ENCODE measurements at places on chromosomes 7 and 10.
A peak's percentile ranks its signal among the peaks of the same experiment; 100 is the strongest.

GRCh38 chr10:73088304-73088703 lies 8.4 kb downstream of the P4HA1 start:
- no peak for DNase-seq
- H3K4me1 ChIP-seq, result peaks cover 41% of the 10 kb centered on the region
- H3K27ac ChIP-seq, result peak overlapping the region; percentile 67
- no peaks in the 10 kb centered on the region for H3K36me3 ChIP-seq
- no peak overlapping the region for H3K4me3 ChIP-seq

- peak; percentile 58 for DNase-seq
- H3K4me3 ChIP-seq, result peak overlapping the region; percentile 97
These were observed 2.5 kb downstream of the TCF7L2 start for GRCh38 chr10:112952282-112953173.

DNA sequence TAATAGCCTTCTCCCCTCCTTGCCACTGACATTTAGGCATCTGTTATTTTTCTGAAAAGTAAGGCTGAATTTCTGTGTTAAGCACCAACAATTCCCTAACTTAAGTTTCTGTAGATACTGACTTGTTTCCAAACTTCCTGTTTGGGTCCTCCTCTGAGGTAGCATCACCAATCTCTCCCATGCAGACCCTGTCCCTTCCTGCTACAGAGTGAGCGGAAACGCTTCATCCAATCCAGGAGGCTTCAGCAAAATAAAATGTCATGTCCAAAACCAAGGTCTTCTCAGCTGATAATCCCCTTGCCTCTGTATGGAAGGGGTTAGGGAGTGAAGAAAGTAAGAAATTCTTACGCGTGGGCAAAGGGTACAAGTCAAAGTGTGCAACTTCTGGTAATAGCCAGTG lies 29.9 kb downstream of the XPNPEP1 start:
- H3K27ac ChIP-seq, result no peak overlapping the region
- no peaks in the 10 kb centered on the region for H3K27me3 ChIP-seq
- peaks cover 5% of the 10 kb centered on the region for H3K36me3 ChIP-seq

GRCh38 chr10:103691723-103692435 lies 163.5 kb downstream of the SH3PXD2A start:
- no peaks in the 10 kb centered on the region for H3K36me3 ChIP-seq
- peaks cover 17% of the 10 kb centered on the region for H3K27me3 ChIP-seq
- no peak overlapping the region for H3K4me3 ChIP-seq
- no peak overlapping the region for H3K27ac ChIP-seq

DNA sequence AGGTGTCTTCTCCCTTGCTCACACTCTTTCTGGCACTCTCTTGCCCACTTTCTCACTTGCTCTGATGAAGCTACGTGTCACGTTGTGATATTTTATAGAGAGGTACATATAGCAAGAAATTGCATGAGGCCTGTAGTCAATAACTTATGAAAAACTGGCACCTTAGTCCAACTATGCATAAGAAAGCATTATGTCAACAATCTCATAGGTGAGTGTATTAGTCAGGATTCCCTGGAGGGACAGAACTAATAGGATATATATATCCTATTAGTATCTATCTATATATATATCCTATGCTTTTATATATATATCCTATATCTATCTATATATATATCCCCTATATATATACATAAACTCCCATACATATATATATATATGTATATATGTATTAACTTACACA lies 18.8 kb upstream of the MDFIC start:
- no peak overlapping the region for H3K27ac ChIP-seq
- no peak overlapping the region for H3K4me3 ChIP-seq
- DNase-seq, result no peak
- no peaks in the 10 kb centered on the region for H3K36me3 ChIP-seq
- no peaks in the 10 kb centered on the region for H3K4me1 ChIP-seq

- H3K27ac ChIP-seq, result peak overlapping the region; percentile 81
- H3K4me1 ChIP-seq, result peaks cover 31% of the 10 kb centered on the region
- no peak overlapping the region for H3K4me3 ChIP-seq
- no peaks in the 10 kb centered on the region for H3K27me3 ChIP-seq
- H3K36me3 ChIP-seq, result no peaks in the 10 kb centered on the region
These were observed 192.3 kb downstream of the REEP3 start for GRCh38 chr10:63713191-63714144.

DNA sequence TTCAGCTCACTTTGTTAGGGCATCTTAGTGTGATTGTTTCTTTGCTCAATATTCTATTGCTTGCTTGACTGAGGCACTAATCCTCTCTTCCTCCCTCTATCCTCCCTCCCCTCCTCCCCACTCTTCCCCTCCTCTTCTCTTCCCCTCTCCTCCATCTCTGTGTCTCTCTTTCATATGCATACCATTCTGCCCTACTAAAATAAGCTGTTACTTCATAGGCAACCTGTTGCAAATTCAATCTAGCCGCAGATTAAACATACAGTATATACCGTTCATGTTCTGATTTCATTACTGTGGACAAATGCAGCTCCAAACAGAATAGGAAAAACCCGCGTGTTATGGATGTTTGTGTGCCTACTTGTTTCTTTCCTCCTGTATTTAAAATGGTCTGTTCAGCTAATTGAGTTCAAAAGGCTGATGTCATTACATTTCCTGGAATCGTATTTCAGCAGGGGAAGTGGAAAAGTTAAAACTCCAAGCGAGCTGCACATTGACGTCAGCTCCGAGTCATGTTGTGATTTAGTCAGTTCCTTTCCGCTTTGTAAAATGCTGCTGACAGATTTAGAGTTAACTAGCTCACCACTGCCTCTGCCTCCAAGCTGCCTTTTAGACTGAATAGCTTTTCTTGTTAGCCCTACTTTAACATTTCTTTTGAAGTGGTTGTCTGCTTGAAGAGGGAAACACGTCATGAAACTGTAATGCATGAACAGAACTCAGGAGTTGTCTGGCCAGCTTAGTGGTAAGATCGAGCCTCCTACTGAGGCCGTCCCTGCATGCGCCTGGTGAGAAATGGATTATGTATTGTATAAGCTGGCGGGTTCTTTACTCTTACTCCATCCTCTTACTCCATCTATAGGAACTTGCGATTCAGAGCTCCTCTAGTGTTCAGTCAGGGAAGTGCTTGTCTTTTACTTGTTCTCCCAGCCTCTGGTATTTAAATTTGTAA lies 69.0 kb downstream of the CREM start:
- peak; percentile 88 for DNase-seq
- H3K4me3 ChIP-seq, result peak overlapping the region; percentile 47
- H3K27ac ChIP-seq, result peak overlapping the region; percentile 95
- no peaks in the 10 kb centered on the region for H3K27me3 ChIP-seq
- H3K36me3 ChIP-seq, result peaks cover 4% of the 10 kb centered on the region

- H3K36me3 ChIP-seq, result peaks cover 5% of the 10 kb centered on the region
- H3K27me3 ChIP-seq, result no peaks in the 10 kb centered on the region
- peak overlapping the region; percentile 98 for H3K4me3 ChIP-seq
- no peak for DNase-seq
- peaks cover 24% of the 10 kb centered on the region for H3K4me1 ChIP-seq
These were observed 2.0 kb downstream of the BAZ1B start for GRCh38 chr7:73519867-73520672.

- DNase-seq, result no peak
- H3K4me1 ChIP-seq, result no peaks in the 10 kb centered on the region
- no peaks in the 10 kb centered on the region for H3K36me3 ChIP-seq
- H3K27me3 ChIP-seq, result peaks cover 8% of the 10 kb centered on the region
These were observed 41.7 kb downstream of the FAS start for GRCh38 chr10:89032141-89032891.

GRCh38 chr7:131974671-131975070 lies 418.2 kb upstream of the PODXL start:
- no peaks in the 10 kb centered on the region for H3K4me1 ChIP-seq
- no peak for DNase-seq
- H3K4me3 ChIP-seq, result no peak overlapping the region
- no peak overlapping the region for H3K27ac ChIP-seq

- H3K27me3 ChIP-seq, result no peaks in the 10 kb centered on the region
- no peak overlapping the region for H3K4me3 ChIP-seq
- H3K4me1 ChIP-seq, result no peaks in the 10 kb centered on the region
- no peaks in the 10 kb centered on the region for H3K36me3 ChIP-seq
- H3K27ac ChIP-seq, result no peak overlapping the region
These were observed 265.8 kb upstream of the SEMA3D start for GRCh38 chr7:85452674-85453073.

GRCh38 chr7:65373608-65374351 lies at the start of gene ZNF92:
Gene ZNF92, plus strand, starts transcription at chr7:65373855. Its CDS starts 143 bp downstream, at chr7:65373998.
- H3K4me3 ChIP-seq, result peak within 1 kb of the TSS; percentile 93
- peak; percentile 97 for DNase-seq
- peaks cover 4% of the 10 kb centered on the region for H3K36me3 ChIP-seq
- peak within 1 kb of the TSS; percentile 98 for H3K27ac ChIP-seq
- no peaks in the 10 kb centered on the region for H3K27me3 ChIP-seq

DNA sequence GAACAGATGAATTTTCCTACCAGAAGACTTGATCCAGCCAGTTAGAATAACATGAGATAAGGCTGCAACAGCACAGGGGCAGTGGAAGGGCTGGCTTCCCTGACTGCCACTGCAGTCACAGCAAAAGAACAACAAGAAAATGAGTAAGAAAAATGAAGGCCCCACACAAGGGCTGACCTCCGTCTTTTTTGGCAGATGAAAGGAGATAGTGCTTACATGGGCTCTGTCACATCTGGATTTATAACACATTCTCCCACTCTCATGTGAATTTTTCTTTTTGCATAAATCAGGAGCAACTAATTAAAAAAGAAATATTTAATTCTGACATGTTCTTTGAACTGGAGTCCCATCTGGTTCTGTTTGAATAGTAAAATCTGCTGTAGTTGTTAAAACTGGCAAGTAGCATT lies 99.6 kb downstream of the NRP1 start:
- peak overlapping the region; percentile 59 for H3K27ac ChIP-seq
- peaks cover 14% of the 10 kb centered on the region for H3K36me3 ChIP-seq
- no peaks in the 10 kb centered on the region for H3K27me3 ChIP-seq
- peak; percentile 15 for DNase-seq
- no peak overlapping the region for H3K4me3 ChIP-seq

DNA sequence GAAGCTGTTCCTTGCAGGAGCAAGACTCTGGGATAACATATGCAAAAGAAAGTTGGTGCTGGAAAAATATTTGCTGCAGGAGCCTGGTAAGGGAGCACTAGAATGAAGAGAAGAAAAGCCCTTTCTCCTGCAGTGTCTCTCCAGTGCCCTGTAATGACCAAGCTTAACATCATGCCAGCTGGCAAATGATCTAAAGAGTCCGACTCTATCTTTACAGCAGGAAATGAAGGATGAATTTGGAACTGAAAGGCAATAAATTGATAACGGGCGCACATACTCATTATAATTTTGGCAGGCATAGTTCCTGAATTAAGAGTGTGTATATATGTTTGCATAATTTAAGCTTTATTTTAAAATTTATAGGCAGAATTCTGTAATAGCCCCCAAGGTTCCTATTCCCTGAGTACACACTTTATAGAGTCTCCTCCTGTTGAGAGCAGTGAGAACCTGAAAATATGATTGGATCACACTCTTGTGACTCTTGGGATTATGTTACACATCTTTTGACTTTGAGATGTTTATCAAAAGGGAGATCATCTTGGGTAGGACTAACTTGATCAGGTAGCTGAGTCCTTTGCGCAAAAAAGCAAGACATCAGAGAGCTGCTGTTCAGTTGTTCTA lies 299.0 kb upstream of the MBL2 start:
- no peak overlapping the region for H3K27ac ChIP-seq
- DNase-seq, result no peak
- H3K4me3 ChIP-seq, result no peak overlapping the region
- H3K4me1 ChIP-seq, result no peaks in the 10 kb centered on the region
- H3K27me3 ChIP-seq, result no peaks in the 10 kb centered on the region

- H3K4me1 ChIP-seq, result peaks cover 2% of the 10 kb centered on the region
- H3K27me3 ChIP-seq, result peaks cover 15% of the 10 kb centered on the region
- DNase-seq, result no peak
- H3K36me3 ChIP-seq, result no peaks in the 10 kb centered on the region
These were observed 9.0 kb downstream of the NFKB2 start for GRCh38 chr10:102404361-102405107.

GRCh38 chr7:108004220-108005142 lies 1.5 kb upstream of the LAMB1 start:
- H3K27me3 ChIP-seq, result peaks cover 74% of the 10 kb centered on the region
- H3K36me3 ChIP-seq, result no peaks in the 10 kb centered on the region
- peaks cover 14% of the 10 kb centered on the region for H3K4me1 ChIP-seq
- H3K27ac ChIP-seq, result no peak overlapping the region
